Activated naive CD8-positive, alpha-beta T cell treated with anti-CD3 and anti-CD28 coated beads, Interleukin-2, amount 50 U/mL, for 24 hours (primary cell): ENCODE measurements at places on chromosomes 12 and 14.

DNA sequence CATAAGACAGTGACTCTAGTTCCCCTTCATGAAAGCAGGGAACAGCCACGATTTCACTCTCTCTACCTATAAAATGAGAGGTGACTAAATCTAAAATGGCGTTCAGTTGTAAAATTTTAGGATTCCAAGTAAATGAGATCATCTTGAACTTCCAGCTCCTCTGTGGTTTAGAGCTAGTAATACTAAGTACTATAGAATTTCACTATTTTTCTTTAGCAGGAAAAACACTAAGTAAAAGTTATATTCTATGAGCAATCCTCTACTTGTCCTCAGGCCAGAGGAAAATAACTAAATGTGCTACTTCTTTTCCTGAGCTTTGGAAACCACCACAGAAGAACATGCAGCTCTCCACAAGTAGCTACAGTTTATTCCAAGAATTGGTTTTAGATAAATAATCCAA lies 55.6 kb downstream of the NIN start:
- DNase-seq: no peak

DNA sequence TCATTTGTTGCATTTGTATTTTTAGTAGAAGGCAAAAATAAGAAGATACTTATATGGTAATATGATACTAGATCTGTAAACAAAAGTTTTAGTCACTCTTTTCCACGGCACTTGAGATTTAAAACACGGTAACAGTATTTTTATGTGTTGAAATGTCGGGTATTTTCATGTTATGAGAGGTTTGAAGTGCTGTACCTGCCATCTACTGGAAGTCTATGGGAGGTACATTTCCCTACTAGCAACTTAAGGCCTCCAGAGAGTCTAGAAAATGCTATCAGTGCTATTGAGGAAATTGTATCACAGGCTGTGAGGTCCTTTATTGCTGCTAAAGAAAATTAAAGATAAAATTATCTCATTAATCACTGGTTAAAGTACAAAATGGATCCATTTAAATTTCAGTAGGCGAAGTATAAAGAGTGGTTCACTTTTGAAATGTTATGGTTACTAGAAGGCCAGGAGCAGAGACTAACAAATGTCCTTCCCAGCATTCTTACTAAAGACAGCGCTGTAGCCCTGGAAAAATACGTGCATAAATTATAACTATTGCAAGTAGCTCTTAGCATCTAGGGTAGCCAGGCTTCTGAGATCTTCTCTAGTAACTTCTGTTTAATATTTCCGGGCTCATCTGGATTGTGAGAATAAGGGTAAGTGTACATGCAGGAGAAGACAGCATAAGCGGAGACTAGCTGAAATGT lies 77.6 kb upstream of the PRKD1 start:
- DNase-seq: no peak

DNA sequence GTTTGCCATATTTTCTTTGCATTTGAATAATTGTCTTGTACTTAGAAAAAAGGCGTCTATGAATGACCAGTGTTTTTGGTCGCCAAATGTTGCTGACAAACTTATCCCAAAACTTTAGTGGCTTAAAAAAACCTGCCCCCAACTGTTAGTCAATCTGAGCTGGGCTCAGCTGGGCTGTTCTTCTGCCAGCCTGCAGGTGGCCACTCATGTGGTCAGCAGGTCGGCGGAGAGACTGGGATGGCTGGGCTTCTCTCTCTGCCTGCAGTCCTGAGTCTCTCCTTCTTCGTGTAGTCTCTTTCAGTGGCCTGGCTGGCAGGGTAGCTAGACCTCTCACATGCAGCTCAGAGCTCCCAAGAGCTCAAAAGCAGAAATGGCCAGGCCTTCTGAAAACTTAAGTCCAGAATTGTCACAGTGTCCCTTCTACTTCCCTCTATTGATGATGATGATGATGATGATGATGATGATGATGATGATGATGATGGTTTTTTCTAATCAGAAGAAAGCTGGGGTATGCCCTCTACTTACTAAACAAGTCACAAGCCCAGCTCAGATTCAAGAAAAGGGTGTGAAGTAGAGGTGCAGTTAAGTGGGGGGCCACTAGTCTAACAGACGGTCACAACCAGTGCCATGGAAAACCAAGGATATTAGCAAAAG lies 87.9 kb downstream of the PTPN11 start:
- no peak for DNase-seq

DNA sequence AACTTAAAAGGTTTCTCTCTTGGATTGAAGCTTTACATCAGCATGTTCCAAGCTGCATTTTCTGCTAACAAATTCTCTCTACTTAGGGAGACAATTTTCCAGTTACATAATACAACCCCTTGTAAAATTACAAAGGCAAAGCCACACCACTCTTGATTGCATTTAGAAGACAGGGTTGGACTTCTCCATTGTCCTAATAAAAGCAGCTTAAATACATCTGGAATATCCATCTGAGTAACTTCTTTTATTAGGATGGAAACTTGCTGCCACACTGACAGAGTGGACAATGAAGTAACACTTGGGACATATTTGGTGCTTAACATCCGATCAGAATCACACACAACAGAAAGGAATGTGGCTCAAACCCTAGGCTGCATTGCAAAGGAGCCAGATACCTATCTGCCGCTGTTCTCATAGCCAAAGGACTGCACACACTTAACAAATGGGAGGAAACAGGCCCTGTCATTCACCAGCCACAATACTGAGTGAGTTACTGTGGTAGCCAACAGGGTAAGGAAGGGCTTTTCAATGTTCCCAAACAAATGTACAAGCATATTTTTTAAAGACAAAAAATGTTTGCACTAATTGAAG lies 157.2 kb downstream of the PAX9 start:
- DNase-seq: no peak

GRCh38 chr14:91429385-91429784 lies 11.8 kb upstream of the CCDC88C start:
- no peak for DNase-seq

DNA sequence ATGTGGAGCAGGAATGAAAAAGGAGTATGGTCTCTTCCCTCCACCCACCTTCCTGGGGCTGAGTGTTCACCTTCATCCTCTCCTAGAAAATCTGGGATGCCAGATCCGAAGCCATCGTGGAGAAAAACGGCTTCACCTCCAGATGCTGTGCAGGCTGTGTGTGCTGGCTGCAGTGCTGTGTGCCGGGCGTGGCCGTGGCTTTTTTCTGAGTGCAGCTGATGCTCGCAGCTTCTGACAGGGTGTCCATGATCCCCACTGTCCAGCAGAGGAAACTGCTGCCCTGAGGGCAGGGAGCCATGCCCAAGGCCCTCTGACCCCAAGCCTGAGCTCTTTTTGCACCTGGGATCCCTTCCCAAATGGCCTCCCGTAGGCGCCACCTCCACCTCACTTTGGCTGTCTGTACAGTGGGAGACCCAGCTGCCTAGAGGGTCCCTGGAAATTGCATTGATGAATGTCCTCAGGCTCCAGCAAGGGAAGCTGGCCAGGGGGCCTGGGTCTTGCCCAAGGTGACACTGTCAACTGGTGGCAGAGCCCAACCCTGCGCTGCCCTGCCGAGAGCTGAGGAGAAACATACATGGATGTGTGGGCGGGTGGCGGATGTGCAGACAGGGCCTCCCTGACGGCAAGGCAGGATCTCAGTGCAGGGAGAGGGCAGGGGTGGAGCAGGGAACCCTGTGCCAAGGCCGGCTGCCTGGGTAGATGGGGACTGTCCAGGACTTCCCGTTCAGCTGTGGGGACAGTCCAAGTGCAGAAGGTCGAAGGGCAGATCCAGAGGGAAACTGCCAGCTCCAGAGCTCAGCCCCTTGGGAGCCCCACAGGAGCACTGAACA lies 53.3 kb downstream of the BEGAIN start:
- DNase-seq: no peak

GRCh38 chr12:64706857-64707256 lies 52.3 kb downstream of the GNS start:
- no peak for DNase-seq

DNA sequence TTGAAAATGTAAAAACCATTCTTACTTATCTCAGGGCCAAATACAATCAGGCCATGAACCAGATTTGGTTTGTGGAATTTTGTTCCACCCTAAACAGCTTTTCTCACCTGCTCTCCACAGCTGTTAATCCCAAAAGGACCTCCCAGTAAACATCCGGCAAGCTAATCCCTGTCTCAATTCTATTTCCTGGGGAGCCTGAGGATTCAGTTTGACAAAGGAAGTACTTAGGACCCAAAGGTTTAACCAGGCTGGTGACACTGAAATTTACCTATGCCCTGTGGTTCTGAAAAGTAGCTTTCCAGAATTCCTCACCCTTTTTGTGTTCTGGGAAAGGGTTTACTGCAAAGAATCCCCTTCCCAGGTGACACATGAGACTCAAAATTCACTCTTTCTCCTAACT lies 15.0 kb downstream of the CAPZA3 start:
- no peak for DNase-seq

- DNase-seq: no peak
Observed at GRCh38 chr12:132205271-132206045, 61.2 kb downstream of the NOC4L start.

GRCh38 chr12:78916845-78917480 lies 52.4 kb downstream of the SYT1 start:
- no peak for DNase-seq

- no peak for DNase-seq
Observed at GRCh38 chr12:5794156-5794555, 150.9 kb downstream of the ANO2 start.

- no peak for DNase-seq
Observed at GRCh38 chr12:95319694-95320331, 102.2 kb downstream of the VEZT start.

DNA sequence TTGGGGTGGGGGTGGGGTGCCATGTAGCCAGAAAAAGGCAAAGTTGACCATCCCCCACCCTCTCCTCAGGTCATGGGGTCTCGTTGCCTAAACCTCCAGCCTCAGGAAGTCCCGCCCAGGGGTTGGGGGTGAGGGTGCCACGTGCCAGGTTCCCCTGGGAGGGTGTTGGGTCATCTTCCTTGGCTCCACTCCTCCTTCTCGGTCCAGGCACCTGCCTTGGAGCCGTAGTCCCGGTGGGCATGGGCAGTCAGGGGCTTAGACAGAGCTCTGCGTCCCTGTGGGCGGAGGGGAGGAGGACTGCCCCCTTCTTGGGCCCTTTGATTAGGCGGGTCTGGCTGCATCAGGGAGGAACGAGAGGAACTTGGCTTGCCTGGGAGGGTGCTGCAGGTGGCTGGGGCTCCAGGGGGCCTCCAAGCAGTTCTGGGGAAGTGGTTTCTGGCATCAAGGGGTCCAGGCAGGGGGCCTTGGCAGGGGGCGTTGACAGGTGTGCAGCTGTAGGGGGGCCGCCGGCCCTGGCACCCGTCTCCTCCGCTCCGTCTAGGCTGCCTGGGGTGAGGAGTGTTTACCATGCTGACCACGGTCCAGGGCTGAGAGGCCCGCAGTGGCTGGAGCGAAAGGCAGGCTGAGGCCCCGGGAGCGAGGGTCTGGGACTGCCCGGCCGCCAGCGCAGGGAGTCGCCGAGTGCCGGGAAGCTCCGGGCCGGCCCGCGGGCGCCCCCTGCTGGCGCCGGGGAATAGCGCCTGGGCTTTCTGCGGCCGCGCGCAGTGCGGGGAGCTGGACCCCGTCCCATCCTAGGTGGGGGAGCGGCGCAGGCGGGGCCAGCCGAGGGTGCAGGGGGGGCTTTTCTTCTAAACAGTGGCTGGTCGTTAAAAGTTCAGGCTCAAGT lies 7.9 kb downstream of the SETD1B start:
- peak; percentile 78 for DNase-seq

GRCh38 chr12:105587237-105587636 lies 256.7 kb downstream of the C12orf75 start:
- DNase-seq: no peak

DNA sequence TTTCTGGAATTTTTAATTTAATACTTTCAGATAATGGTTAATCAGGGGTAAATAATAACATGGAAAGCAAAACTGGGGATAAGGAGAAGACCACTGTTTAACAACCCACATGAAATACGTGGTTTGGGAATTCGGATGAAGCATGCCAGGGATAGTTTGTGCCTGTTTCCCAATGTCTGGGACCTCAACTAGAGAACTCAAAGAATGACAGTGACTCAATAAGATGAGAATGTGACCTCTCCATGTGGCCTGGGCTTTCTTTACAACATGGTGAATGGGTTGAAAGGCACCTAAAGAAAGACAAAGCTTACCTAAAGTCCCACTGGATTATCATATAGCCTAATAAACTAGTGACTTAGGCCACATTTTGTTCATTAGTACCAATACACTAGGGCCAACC lies 460.3 kb upstream of the LRFN5 start:
- DNase-seq: no peak

GRCh38 chr12:94811611-94812010 lies 161.3 kb upstream of the TMCC3 start:
- DNase-seq: no peak

- DNase-seq: no peak
Observed at GRCh38 chr12:92394895-92395294, 249.2 kb upstream of the BTG1 start.

DNA sequence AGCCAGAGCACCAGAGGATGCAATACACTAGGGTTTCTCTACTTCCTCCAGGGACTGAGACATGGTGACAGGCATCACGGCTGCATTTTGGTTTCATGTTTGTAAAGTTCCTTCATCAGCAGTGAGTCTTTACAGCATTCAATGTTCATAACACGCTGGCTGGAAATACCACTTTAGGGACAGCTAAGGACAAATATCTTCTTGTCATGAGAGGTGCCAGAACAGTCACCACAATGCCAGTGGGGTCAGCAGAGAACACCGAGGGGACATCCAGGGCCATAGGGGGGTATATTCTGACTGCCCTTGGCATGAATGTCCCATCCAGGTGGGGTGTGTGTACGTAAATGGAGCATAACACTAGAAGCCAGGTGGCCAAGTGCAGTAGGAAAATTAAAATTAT lies 72.3 kb downstream of the CCDC60 start:
- no peak for DNase-seq

DNA sequence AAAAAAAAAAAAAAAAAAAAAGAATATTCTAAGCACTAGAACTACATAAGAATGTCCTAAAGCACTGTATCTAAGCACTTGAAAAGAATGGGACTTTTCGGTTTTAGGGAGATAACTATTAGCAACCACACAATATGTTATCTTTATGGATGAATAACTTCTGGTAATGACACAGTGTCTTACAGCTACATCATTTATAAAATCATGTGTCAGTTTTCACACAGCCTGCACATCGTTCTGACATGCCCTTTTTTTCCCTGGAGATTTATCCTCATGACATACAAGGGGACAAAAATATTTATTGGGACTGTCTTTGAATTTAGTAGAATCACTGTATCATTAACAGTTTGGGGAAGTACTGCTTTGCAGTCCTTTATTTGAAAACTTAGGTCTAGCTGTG lies 17.3 kb downstream of the TMEM19 start:
- DNase-seq: no peak

DNA sequence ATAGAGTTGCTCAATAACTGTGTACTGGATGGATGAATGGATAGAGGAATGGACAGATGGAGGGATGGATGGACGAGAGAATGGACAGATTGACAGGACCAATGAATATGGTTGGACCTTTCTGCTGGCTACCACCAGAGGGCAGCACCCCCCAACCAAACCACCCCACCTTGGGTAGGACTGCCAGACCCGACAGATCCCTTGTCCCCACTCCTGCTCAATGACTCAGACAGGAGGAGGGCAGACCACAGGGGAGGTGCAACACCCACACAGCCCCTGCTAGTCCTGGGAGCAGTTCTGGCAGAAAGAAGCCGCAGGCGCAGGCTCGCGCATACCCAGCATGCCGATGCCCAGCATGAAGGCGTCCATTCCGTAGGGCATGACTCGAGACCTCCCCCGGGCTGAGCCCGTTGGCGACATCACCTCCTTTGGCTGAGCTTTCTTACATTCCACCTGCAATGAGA lies 12.4 kb downstream of the MSI1 start:
- DNase-seq: peak; percentile 83

GRCh38 chr12:51381226-51382079 lies 9.8 kb downstream of the GALNT6 start:
- no peak for DNase-seq

GRCh38 chr14:58078068-58078467 lies 73.9 kb downstream of the ARMH4 start:
- DNase-seq: no peak
